ENCODE measurements at places on chromosomes 2 and 18.

DNA sequence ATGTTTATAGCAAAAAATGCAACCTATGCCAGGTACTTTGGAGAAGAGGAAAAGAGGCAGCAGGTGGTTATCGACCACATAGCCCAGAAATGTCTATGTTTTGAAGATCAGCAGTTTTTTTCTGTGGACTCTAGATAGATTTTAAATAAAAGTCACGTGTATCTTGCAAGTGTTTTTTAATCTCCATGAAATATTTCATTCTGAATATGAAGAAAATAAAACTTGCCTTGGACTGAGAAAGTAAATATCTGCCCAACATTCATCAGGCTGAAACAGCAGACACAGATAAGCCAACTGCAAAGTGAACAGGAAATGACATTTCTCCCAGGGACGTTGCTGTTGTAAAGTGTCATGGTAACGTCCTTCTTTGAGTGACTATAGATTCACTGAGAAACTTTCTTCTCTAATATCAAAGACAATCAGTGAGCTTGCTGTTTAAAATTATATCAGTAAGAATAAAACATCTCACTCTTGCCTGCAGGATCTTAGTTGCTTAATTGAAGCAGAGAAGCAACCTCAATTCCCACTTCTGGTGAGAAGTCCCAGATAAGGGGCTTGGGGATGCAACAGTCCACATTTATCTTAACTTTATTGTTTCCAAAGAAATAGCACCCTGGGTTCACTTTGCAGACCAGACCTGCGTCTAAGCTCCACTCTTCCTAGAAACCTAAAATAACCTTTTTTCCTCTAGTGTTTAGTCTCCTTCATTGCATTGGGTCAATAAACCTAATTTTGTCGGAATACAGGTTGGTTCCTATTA, 6.3 kb downstream of the MYOM1 start:
- no peak for DNase-seq

- DNase-seq, result no peak
Observed at GRCh38 chr2:240292035-240292574, 143.4 kb upstream of the GPC1 start.

GRCh38 chr18:10895976-10896375, 253.4 kb downstream of the PIEZO2 start:
- DNase-seq, result no peak

GRCh38 chr18:74084184-74084855, 63.3 kb downstream of the FBXO15 start:
- no peak for DNase-seq

DNA sequence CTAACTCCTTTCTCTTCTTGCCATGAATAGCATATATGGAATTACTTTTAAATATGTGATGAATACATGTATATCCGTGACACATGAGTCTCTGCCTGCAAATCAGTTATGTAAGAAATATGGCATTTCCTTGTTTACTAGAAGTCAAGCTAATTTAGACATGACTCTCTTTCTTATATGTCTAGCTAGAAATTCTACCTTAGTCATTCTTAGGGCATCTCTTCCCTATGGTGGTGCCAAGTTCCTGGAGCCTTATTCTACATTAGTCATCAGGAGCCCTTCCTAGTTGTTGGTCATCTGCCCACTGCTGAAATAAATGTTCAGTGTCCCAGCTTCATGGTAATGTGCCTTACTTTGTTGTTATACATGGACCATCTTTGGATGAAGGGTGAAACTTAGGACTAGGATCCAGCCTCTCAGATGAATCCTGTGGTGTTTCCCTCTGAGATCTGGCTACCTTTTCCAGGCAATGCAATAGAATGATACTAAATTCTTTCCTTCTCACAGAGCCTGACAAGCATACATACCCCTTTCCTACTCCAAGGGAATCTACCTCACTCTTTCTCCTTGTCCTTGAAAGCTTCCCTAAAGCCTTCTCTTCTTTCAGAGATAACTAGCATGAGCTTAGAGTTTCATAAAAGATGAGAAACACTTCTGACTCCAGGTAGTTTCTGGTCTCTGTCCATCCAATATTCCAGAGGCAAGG, 415.3 kb upstream of the VWC2L start:
- DNase-seq, result peak; percentile 61

DNA sequence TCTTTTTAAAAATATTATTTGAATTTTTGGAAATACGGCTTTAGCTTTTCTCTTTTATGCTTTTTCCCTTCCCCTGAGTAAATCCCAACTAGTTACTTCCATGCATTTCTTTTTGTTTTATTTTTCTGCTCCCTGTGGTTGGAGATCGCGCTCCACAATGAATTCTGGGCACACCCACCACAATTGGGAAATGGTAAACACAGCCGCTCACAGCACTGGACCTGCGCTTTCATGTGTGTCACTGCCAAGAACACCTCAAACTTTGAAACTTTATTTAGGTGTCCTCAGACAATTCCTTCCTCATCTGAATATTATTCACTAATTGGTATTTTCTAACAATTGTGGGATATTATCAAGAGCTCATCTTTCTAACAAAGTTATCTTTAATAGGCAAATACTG, 82.8 kb upstream of the TMEM18 start:
- DNase-seq, result no peak

- DNase-seq, result no peak
Observed at GRCh38 chr2:234559609-234560008, 62.7 kb upstream of the ARL4C start.

GRCh38 chr2:76998704-76999103, 523.5 kb downstream of the LRRTM4 start:
- no peak for DNase-seq

DNA sequence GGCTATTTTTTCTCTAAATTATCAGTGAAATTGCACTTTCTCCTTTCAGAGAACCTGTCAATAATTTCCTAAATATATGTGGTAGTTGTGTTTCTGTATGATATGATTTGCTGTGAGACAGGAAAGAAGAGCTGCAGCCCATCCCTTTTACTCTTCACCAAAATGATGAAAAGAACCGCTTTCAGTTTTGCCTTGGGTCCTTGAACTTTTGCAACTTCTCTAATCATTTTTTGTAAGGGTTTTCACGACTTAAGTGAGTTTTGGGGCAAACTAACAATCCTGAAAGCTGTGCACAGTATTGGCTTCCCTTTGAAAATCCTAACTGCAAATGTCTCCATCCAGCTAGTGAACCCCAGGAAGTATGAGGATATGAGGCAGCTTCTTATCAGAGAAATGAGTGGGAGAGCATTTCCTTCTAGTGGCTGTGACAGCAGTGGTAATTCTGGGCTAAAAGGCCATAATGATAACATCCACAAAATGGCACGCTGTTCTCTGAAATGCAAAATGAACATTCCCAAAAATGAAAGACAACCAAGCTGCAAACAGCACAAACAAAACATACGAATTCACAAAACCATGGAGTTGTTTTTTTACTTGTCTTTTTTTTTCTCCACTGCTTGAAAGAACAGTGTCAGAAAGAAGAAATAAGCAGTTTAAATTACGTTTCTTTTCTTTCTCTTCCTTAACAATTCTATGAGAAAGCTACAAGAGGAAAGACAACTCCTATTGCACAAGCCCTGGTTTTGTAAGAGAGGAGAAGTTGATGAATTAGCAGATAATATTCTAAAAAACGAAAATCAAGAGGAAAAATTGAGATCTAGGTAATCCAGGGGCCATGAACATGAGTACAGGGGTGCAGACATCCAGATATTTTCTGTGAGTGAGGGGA, 1291.6 kb upstream of the ZEB2 start:
- DNase-seq, result no peak
